ENCODE measurements at places on chromosomes 3 and 15. TPM values are rescaled to one million over a fixed set of nuclear protein-coding genes. Genes with fewer than 3 reads are reported as not detected.

The ARL6 gene
- total RNA-seq = 8.3 TPM

The ZNF662 gene
- not detected for total RNA-seq

- no peak for DNase-seq
Observed at GRCh38 chr3:174270841-174271240, 588.3 kb upstream of the NAALADL2 start.

DNA sequence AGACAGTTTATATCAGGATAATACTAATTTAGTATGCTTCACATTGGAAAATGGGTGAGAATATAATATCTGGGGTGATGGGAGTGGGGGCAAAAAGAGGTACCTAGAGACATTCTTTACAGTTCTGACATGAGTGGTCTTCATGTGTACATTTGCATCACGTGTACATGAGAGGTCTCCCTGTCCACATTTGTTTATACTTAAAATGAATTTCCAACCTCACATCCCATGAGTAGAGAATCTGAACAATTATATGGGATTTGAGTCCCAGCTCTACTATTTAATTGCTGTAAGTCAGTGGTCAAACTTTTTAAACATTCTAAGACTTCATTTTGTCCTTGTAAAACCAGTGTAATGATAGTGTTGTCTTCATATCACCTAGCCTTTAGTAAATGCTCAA is 408.4 kb downstream of the NAALADL2 start:
- DNase-seq = no peak

DNA sequence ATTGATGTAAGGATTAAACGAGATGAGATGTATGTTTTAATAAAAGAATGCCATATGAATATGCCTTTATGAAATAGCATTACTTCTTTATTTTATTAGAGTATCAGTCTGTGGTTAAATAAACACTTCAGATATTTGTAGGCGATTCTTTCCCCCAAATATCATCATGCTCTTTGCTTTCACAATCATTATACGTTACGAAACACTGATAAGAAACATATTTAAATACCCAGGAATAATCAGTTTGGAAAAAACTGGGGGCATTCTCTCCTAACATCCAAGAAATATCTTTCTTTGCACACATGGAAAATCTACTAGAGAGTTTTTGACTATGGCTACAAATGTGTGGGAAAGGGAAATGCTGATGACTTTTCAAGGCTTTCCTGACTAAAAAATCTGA is 4.4 kb upstream of the PLAAT1 start:
- DNase-seq = no peak

- DNase-seq = no peak
Observed at GRCh38 chr3:43455233-43455632, 166.6 kb downstream of the ANO10 start.

GRCh38 chr3:135023996-135024658 is 229.1 kb downstream of the EPHB1 start:
- no peak for DNase-seq

- no peak for DNase-seq
Observed at GRCh38 chr15:70450142-70450443, 313.3 kb downstream of the UACA start.

GRCh38 chr15:79602731-79603130 is 170.6 kb downstream of the MINAR1 start:
- no peak for DNase-seq

DNA sequence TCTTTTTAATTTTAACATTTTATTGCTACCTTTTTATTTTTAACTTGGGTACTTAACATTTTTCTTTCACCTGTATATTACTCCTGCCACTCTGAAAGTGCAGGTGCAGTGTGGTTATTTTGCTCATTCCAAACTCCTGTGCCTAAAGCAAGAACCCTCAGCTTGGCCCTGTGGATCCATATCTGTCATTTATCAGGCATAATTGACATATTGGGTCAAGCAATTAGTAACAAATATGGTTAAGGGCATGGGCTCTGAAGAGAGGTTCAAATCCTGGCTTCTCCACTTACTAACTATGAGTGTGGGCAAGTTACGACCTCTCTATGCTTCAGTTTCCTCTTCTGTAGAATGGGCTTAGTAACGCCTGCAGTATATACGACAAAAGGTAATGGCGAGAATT is 9.8 kb upstream of the VPS8 start:
- DNase-seq = no peak

Measured in neural crest cell (in vitro differentiated cells).